ENCODE measurements at places on chromosomes 7 and 10. TPM values are rescaled to one million over a fixed set of nuclear protein-coding genes. Genes with fewer than 3 reads are reported as not detected.
A peak's percentile ranks its signal among the peaks of the same experiment; 100 is the strongest.

STRA8 gene
- total RNA-seq, result 0.36 TPM

GRCh38 chr10:14433147-14433546 is 102.4 kb upstream of the FRMD4A start:
- no peak for DNase-seq

- DNase-seq, result no peak
Measured at GRCh38 chr10:26621243-26621888, 76.1 kb upstream of the PDSS1 start.

GRCh38 chr10:110350812-110351211 is 46.1 kb upstream of the SMNDC1 start:
- DNase-seq, result no peak

DNA sequence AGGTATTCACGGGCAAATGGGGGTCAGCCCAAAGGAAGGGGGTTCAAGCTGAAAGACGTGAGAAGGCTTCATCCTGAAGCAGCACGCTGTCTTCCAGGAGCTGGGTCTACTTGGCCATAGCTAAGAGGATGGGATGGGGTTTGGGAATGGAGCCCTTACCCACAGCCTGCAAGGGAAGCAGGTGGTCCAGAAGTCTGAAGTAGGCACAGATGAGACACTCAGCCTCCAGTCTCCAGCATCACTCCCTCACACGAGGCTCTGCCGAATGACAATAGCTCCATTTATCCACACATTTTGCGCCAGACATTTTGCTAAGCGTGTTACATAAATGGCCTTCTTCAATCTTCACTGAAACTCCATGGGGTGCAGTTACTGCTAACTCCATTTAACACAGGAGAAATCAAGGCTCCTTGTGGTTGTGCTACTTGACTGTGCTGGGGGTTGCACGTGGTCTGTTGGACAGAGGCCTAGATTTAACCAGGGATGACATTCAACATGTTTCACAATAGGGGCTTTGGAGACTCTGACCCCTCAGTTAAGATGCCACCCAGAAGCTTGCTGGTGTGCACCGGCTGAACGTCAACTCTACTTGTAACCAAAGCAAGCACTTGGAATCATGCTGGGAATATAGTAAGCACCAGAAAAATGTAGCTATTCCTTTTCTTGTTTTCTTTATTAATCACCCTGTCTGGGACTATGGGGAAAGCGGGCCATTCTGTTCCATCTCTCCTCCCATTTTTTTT is 85.3 kb downstream of the FAM241B start:
- peak; percentile 60 for DNase-seq

DNA sequence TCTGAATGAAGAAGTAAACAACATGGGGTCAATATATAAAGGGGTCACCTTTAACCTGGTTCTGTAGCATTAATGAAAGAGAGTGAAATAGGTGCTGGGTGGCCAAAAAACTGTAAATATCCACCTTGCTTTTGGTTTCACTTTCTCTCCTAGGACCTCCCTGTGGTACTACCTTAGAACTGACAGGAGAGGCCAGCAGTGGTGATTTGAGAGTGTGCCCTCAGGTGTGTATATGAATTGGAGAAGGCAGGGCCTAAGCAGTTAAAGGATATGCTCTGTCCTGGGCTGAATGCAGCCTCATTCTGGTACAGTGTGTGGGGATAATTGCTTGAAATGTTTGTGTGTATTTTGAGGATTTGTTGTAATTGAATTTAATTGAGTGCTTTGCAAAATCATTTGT is 62.0 kb downstream of the BBS9 start:
- no peak for DNase-seq

- no peak for DNase-seq
Measured at GRCh38 chr7:148967602-148968001, 60.7 kb downstream of the PDIA4 start.

- no peak for DNase-seq
Measured at GRCh38 chr7:41188163-41189130, 514.4 kb downstream of the INHBA start.

GRCh38 chr7:113015034-113015645 is 71.5 kb downstream of the GPR85 start:
- no peak for DNase-seq

- DNase-seq, result no peak
Measured at GRCh38 chr10:22464966-22465629, 119.8 kb downstream of the SPAG6 start.

- no peak for DNase-seq
Measured at GRCh38 chr7:43291789-43292188, 179.3 kb downstream of the HECW1 start.

DNA sequence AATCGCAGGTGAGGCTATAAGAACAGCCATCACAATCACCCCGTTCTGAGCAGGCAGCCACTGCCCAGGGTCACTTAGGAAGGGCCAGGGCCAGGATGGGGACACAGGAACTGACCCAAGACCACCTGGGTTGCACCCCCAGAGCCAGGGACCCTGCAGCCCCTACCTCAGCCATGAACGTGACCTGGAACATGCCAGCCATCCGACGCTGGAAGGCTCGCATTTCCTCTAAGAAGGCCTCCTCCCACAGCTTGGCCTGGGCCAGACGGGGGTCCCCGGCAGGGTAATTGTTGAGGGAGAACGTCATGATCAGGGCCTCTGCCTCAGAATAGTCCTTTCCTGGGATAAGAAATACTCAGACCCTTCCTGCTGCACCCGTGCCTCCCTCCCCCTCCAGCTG is 5.0 kb downstream of the NPC1L1 start:
- DNase-seq, result no peak

Data from lower leg skin (tissue), 4 donors.